Stimulated activated CD8-positive, alpha-beta memory T cell treated with anti-CD3 and anti-CD28 coated beads, Interleukin-4, amount 100 ng/mL, for 1 hour (primary cell): ENCODE measurements at places on chromosomes 4 and X.

DNA sequence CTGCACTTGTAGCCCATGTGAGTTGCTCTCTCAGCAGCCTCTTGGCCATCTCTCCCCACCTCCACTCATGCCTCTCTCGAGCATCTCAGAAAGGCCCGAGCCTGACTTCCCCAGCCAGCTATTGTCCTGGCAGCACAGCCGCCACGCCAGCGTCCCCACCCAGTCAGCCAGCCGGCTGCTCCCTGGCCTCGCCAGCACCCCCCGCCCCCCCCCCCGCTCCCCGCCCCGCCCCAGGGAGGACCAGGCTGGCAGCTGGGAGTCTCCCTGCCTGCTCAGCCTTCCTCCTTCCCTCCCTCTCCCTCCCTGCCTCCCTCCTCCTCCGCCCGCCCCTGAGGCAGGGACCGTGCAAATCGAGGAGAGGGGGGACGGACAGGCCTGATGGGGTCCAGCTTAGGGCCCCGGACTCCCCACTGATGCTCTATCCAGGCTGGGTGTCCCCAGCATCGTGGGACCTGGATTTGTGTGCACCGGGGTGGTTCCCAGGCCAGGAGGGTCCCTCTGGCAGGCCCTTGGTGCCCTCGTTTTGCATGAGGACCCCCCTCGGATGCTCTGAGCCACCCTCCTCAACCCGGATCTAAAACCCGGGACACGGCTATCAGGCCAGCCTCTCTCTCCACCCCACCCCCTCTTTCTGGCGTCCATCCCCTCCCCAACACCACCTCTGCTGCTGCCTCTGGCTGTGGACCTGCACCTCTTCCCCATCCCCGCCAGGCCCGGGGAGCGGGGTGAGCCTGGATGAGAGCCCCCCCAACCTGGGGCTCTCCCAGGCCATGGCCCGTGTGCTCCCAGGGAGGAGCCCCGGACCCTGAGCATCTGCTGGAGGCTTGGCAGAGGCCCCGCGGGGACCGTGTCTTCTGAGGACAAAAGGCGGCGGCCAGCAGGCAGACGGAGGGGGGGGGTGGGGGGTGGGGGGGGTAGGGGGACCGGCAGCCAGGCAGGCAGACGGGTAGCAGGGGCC is at the start of gene GPR173:
Gene GPR173 (plus strand): TSS at position 621 of the 958 bp plus-strand sequence. CDS start 27,833 bp downstream, outside the sequence.
- DNase-seq, result no peak

GRCh38 chrX:114252186-114252585 is 331.7 kb upstream of the HTR2C start:
- DNase-seq, result no peak

- DNase-seq, result no peak
Measured at GRCh38 chr4:126916626-126917140, 716.1 kb upstream of the INTU start.

DNA sequence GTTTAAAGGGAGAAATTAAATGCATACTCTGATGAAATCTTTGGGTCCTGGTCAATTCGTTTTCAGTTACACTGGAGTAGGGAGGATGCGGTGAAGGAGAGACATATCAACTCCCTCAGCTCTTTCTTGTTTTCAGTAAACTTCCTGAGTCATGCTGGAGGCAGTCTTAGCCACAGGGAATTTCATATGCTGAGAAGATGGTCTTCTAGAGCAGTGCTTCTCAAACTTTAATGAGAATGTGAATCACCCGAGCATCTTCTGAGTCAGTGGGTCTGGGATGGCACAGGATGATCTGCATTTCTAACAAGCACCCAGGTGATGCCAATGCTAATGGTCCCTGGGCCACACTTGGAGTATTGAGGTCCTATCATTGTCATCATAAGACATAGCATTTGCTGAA is 214.5 kb downstream of the KIT start:
- no peak for DNase-seq

- no peak for DNase-seq
Measured at GRCh38 chr4:1982124-1983052, 26.4 kb downstream of the NELFA start.

DNA sequence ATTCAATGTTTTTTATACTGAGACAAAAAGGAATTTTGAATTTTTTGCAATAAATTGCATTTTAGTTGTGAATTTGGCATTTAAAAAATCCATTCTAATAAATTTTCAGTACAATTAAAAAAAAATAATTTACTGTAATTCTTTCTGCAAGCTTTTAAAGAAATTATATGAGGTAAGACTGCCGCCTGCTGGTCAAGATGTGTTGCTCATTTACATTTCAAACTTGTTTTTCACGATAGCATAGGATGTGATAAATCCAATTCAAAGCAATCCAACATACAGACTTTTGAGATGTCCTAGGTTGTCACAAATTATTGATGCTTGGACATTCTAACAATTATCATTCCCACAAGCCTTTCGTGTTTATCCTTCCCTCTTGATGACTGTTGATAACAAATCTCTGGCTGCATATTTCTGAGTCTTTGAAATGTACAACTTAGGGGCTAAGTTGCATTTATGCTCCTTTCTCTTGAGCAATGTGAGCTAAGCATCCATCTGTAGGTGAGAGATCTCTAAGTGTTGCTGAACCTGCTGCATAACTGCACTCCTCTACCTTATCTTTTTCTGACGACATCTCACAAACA is 21.7 kb upstream of the MFAP3L start:
- DNase-seq, result peak; percentile 17

DNA sequence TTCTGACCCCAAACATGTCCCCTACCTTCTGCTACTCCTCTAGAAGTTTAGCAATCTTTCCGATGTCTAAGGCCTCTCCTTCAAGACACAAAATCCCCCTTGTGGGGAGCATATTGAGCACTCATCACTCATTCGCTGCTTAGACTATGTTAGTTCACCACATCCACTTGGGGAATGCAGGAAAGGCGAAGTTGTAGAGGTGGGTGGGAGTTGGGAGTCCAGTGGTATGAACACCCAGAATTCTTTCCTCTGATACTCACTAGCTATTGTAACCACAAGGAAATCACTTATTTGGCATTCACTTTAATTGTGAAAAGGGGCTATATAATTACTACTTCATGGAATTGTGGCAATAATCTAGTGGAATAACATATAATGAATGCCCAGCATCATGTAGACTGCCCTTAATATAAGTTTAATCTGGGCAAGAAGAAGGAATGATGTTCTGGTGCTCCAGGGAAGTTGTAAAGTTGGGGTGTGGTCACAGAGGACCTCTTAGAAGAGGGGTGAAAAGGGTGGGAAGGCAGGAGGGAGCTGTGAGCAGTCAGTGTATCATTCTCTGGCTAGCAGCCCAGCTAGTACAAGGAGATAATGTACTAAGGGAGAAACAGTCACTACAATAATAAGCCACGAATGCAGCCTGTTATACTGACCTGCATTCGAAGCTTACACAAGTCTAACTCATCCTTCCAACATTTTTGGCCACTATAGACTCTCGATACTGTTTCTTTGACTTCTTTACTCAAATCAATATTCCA is 468.2 kb upstream of the DIPK2B start:
- DNase-seq, result no peak

GRCh38 chrX:121858867-121859647 is 811.6 kb downstream of the GLUD2 start:
- no peak for DNase-seq

GRCh38 chr4:55491486-55491885 is 55.2 kb downstream of the CLOCK start:
- no peak for DNase-seq

- no peak for DNase-seq
Measured at GRCh38 chr4:152634110-152634760, 45.6 kb downstream of the TMEM154 start.

GRCh38 chrX:135520022-135520552 is 373 bp upstream of the INTS6L start:
- no peak for DNase-seq

- no peak for DNase-seq
Measured at GRCh38 chrX:39613997-39614679, 483.6 kb downstream of the BCOR start.

GRCh38 chrX:80022363-80023031 is 7.9 kb downstream of the TBX22 start:
- no peak for DNase-seq

GRCh38 chr4:102533348-102533747 is 32.2 kb downstream of the NFKB1 start:
- no peak for DNase-seq

DNA sequence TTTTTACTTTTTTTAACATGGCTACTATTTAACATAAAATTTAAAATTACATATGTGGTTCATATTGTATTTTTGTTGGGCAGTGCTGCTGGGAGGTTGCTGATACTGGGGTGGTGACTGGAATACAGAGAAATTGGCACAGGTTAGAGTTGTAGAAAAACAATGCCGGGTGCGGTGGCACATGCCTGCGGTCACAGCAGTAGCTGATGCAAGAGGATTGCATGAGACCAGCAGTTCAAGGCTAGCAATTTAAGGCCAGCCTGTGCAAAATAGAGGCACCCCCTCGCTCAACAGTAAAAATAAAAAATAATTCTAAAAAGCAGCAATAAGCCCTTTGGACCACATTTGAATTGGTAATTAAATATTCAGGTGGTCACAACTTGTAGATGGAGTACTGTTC is 11.8 kb upstream of the CPE start:
- no peak for DNase-seq

GRCh38 chr4:16120720-16121119 is 36.9 kb upstream of the PROM1 start:
- no peak for DNase-seq

DNA sequence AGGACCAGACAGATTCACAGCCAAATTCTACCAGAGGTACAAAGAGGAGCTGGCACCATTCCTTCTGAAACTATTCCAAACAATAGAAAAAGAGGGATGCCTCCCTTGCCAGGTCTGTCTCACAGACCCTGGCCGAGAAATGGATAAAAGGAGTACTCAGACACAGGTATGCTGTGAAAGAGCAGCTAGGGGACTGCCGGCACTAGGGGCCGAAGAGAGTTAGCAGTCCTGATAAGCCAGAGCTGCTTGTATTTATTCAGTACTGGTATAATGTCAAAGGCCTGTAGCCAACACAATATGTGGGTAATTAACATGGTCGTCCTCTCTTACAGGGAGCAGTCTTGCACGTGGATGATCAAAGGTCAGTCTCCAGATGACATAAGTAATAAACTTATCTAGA is 1042.1 kb upstream of the LCORL start:
- no peak for DNase-seq

DNA sequence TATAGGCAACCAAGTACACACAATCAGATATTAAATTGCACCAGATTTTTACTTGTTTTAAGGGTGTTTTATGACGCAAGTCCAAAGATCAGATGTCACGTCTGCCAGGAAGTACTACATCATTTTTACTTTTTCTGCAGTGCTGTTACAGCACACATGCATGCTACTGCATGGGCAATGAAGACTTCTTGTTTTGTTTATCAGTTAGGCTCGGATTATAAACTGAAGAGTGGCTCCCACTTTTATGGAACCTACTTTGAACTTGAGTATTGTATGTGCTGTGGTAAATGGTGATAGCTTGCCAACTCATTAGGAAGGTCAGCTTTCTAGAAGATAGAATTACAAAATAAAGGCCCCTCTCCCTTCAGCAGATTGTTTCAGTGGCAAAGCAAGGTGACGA is 131.6 kb downstream of the CEP135 start:
- no peak for DNase-seq

DNA sequence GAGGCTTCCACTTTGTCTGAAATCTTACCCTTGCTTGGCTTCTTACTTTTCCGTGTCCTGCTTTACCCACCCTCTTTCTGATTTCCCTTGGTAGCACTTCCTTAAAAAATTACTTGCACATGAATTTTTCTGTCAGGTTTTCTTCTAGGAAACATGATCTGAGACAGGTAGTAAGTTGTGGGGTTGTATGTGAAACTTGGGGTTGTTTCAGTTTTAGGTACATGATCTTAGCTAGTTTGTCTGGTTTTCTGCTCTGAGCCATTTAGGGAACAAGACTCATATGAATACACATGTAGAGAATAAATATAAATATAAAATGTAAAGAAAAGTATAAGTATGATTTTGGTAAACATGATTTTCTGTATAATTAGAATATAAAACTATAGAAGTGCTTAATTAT is 17.4 kb upstream of the ARMCX2 start:
- no peak for DNase-seq

- no peak for DNase-seq
Measured at GRCh38 chr4:55977811-55978210, 29.1 kb downstream of the CEP135 start.
